ENCODE measurements at places on chromosomes 1 and 21.

DNA sequence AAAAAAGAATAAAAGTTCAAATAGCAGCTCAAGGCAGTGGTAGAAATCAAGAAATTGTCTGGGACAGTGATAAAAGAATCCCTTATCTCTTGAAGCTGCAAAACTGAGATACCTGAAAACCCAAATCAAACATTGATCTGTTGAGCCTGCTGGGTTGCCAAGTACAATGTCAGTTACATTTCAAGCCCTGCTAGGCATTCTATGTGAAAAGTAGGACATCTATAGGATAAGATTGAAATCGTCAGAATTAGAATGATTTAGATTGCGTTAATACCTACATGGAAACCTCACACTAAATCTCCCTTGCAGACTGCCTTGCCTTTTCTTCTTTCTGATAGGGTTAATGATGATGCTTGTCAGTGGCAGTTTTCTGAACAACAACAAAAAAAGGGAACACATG is 1684.4 kb upstream of the B3GALT2 start:
- DNase-seq: no peak

GRCh38 chr1:206419783-206420182 is 50.5 kb upstream of the IKBKE start:
- DNase-seq: no peak

GRCh38 chr1:193185901-193186731 is at the start of gene B3GALT2:
TSS of gene B3GALT2 (minus strand) at chr1:193186613. CDS start at chr1:193181562, 5,051 bp downstream.
- DNase-seq: no peak

- no peak for DNase-seq
Observed at GRCh38 chr21:32940079-32941014, 85.4 kb upstream of the OLIG2 start.

- no peak for DNase-seq
Observed at GRCh38 chr1:239868058-239868832, 223.4 kb upstream of the FMN2 start.

- DNase-seq: no peak
Observed at GRCh38 chr1:164660412-164660772, 101.4 kb downstream of the PBX1 start.

DNA sequence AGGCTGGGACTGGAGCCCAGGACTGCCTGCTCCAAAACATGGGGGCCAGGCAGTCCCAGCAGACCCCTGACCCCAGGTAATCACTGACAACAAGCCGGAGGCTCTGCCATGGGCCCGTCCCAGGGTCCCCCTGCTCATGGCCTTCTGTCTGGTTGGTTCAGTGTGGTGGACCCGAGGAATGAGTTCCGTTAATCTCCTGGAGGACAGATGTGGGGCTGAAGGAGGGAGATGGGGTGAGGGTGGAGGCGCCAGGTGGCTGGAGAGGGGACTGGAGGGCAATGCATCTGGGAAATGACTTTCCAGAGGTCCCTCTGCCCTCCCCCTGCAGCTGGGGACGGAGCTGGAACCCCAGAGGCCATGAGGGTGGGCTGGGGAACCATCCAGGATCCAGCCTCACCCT is 103.2 kb downstream of the EBNA1BP2 start:
- DNase-seq: peak; percentile 52

DNA sequence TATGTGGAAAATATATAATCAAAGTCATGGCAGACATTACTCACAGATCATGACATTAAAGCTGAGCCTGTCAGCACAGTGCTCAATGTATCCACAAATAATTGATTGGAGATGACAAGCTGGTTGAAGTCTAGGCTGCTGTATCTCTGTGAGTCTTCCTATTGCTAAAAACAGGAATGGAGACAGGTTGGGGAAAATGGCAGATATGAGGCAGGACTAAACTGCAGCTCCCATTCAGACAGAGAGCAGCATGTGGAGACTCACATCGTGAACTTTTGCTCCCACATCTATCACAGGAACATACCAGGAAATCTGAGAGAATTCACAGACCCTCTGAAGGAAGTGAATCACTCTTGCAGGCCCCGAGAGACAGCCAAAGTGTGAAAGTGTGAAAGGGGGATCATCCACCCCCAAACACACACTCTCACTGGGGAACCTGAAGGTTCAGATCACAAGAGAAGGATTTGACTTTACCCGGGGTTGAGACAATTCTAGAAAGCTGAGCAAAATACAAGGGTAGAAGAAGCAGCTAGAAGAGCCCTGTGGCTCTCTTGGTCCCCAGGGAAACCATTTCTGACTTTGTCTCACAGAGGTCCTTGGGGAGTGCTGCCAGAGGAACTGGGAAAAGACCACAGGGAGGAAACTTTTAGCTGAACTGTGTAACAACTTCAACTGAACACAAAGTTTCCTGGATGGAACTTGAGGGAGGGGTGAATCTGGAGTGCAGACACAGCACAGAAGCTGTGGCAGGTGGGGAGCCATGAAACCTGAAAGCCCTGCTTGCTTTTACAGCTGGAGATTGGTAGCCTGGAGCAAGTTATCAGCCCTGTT is 173.4 kb downstream of the S1PR1 start:
- DNase-seq: no peak

- peak; percentile 73 for DNase-seq
Observed at GRCh38 chr1:108816049-108816893, 40.6 kb downstream of the AKNAD1 start.

DNA sequence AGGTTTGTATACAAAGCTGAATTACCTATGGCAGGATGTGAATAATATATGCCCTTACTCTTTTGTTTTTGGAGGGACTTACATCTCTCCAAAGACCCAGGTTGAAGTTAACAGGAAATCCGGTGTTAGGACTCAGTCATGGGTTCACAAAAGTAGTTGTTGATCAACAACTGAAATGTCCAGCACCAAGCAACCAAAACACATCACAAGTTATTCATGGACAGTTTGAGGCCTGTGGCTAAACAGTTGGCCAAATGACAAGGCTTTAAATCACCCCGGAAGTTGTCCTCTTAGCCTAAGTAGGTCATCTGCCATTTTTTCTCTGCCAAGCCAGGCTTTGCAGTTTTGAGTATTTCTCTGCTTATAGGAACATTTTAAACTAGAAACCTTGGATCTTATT is 89.9 kb downstream of the CD247 start:
- DNase-seq: no peak

- no peak for DNase-seq
Observed at GRCh38 chr1:10539411-10540043, 64.8 kb downstream of the PEX14 start.

DNA sequence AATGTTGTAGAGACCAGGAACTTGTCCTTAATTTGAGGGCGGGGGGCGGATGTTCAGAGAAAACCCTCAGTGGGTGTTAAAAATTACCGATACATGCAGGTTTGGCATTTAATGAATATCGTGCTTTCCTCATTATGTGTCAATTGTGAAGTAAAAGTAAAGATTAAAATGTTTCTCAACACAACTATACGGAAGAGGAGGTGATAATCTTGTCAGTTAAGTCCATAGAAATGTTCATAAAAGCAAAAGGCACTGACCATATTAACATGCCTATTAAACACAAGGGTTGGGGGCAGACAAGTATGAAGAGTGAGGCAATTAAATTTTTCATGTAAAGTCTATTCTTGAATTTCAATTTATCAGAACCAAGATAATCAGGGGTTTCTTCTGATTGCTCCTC is 1.3 kb downstream of the BRINP3 start:
- no peak for DNase-seq

DNA sequence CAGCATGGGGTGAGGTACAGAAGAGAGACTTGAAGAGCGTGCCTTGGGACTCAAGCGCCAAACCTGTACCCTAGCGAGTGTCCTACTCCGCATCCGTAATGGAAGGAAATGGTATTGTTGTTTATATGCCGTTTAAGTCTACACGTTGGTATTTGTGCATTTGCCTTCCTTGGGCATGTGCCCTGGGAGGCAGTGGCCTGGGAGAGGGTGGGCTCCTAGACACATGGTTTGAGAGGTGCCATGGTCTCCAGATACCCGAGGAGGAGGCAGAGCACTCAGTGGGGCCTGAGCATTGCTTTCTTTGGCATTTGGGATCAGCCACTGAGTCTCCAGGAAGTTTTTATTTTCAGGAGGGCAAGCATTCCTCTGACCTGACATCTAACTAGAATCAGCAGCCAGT is 6.5 kb downstream of the ZNF672 start:
- no peak for DNase-seq

DNA sequence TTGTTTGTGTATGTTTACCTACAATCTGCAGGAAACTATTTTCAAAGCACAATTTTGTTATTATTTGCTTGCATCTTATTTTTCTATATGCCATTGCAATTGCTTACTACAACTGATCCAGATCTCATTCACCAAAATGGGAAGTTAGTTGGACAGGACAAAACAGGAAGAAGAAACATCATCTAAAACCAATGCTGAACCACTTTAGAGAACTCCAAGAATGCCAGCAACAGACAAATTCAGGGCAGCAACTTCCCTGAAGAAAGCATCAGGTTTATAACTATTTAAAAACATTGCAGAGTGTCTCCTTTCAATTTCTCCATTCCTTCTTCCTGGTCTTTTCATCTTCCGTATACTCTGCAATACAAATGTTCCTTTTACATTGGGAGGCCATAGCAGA is 82.4 kb upstream of the SMYD2 start:
- DNase-seq: no peak

DNA sequence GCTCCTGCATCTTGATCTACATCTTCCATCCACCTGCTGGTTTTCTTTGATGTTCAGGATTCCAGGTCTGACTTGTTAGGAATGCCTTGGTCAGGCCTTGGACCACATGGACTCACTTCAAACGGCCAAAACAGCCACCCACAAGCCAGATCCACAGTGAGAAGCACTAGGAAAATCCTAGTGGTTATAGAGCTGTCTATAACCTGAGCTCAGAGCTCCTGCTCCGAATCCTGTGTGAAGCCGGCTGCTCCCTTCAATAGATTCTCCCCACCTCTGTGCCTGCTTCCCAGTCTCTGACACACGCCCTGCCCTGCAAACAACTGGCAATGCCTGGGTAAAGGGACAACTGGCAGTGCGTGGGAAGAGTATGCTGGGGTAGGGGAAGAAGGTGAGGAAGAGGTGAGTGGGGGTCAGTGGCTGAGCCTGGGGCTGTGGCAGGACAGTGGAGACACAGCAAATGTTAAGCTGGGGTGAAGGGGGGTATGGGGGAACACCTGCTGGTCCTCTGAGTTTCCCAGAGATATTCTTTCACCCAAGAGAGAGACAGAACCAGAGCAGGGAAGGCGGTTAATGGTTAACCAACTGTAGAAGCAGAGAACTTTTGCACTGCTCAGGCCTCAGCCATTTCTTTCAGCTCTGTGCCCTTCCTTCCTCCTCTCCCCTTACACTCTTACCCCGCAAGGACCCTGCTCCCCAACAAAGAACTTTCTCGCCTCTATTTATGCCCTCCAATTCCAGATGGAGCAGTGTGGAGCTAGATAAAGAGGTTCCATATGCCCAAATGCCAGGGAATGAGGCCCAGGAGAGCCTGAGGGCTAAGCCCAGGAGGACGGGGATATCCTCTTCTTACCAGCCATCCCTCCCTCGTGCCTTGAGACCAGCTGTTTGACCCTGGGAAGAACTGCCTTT is 4.5 kb downstream of the PLXNA2 start:
- DNase-seq: no peak

DNA sequence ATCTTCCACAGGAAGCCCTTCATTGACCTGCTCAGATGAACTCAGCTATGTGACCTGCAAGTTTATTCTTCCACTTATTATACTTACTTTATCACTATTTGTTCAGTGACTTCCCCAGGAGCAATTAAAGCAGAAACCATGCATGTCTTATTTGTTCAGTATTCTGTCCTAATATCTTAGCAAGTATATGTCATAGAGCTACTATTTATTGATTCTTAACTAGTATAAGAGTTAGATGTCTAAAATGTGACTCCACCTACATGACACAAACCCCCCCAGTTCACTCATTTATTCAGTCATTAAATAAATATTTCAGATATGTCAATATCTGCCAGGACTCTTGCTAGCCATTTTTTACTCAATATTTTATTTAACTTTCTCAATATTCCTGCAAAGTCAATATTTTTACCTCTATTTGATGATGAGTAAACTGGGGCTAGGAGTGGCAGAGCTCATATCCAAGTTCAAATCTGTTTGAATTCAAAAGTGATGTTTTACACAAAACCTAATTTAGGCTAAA is 469.0 kb upstream of the USP24 start:
- DNase-seq: no peak

- DNase-seq: no peak
Observed at GRCh38 chr1:168089326-168089978, 47.3 kb downstream of the GPR161 start.

- DNase-seq: no peak
Observed at GRCh38 chr1:234617986-234618736, 8.2 kb upstream of the IRF2BP2 start.

DNA sequence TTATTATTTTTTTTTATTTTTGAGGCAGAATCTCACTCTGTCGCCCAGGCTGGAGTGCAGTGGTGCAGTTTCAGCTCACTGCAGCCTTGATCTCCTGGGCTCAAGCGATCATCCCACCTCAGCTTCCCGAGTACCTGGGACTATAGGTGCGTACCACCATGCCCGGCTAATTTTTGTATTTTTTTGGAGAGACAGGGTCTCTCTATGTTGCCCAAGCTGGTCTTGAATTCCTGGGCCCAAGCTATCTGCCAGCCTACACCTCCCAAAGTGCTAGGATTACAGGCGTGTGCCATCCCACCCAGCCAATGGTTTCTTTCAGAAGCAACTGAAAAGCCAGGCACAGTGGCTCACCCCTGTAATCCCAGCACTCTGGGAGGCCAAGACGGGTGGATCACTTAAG is 2.3 kb downstream of the KRTCAP2 start:
- DNase-seq: peak; percentile 7

- no peak for DNase-seq
Observed at GRCh38 chr1:37238364-37239224, 204.3 kb upstream of the GRIK3 start.

DNA sequence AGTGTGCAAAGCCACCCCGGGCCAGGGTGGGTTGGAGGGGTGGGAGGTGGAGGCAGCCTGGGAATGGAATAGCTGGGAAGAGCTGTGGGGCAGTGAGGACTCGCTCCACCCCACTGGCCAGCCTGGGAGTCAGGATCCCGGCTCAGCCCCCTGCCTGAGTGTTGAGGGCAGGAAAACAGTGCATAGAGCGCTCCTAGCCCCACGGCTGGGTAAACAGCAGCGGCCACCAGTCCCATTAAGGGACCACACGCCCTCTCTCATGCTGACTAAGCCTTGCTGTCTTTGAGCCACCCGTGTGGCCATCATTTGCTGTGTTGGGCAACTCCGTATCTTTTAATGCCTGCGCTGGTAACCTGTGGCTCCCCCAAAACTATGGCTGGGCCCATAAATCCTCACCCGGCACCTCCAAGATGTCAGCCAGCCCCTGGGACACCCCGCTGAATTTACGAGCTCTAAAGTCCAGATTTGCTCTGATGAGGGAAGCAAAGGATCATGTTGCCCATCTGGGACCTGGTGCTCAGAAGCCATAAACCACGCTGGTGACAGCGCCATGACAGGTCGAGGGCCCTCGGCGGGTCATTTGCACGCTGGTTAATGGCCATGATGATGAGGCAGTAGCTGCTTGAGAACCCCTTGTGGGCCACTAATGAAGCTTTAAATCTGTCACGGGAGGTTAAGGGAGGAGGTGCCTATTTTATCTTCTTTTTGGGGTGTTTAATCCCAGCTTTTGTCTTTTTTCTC is 34.9 kb downstream of the SYF2 start:
- no peak for DNase-seq

GRCh38 chr1:25541889-25542658 is 1.3 kb upstream of the LDLRAP1 start:
- DNase-seq: no peak

Data from ecto neural progenitor cell (in vitro differentiated cells).